Aorta (tissue), 5 donors: ENCODE measurements at places on chromosomes 4 and X.

GRCh38 chr4:84500386-84501201 lies 1.5 kb upstream of the NKX6-1 start:
- no peaks in the 10 kb centered on the region for H3K36me3 ChIP-seq
- H3K4me1 ChIP-seq = peaks cover 1% of the 10 kb centered on the region
- no peak overlapping the region for H3K27ac ChIP-seq
- peaks cover 3% of the 10 kb centered on the region for H3K27me3 ChIP-seq
- H3K4me3 ChIP-seq = no peak overlapping the region

DNA sequence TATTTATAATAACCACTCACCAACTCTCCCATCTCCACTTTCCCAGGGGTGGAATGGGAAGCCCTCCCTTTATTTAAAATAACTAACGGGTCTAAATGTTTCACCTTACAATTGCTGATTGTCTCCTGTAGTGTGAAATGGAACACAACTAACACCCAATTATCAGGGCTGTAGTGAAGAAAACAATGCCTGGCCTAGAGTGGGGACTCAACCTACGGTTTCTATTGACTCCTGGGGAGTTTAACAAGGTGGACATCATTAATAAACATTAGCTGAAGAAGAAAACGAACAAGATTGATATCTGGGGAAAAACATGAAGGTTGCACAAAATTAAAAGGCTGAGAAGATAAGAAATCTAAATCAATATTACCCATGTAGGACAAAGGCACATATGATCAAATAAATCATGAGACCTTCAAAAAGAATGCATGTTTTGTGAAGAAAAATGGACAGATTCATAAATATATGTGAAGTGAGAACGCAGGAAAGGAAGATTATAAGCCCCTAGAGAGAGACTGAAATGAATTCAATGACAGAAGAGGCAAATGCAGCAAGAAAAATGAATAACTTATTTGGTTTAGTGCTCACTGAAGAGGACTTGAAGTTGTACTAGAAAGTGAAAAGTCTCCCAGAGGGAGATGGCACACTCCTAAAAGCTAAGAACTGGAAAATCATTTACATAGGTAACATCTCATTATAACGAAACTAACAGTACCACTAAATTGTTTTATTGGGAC lies 593.0 kb upstream of the AADAT start:
- no peaks in the 10 kb centered on the region for H3K27me3 ChIP-seq
- H3K27ac ChIP-seq = no peak overlapping the region
- H3K36me3 ChIP-seq = no peaks in the 10 kb centered on the region
- H3K4me3 ChIP-seq = no peak overlapping the region

DNA sequence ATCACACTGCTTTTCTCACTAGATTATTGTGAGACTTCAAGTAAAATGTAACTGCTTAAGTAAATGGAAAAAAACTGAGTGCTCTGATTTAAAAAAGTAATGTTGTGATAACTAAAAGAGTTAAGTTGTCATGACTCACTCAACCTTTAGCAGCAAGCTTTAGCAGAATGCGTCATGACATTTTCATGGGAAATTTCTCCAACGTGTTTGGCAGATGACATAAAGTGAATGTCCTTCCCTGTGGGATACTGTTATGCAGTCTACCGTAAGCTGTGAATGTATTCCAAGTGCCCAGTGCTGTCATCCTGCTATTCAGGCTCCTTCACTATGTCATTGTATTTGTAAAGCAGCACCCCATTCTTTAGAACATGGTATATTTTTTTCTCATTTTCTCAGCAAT lies 136.2 kb downstream of the CPXCR1 start:
- H3K4me3 ChIP-seq = no peak overlapping the region
- H3K27me3 ChIP-seq = no peaks in the 10 kb centered on the region
- no peak for DNase-seq
- H3K36me3 ChIP-seq = no peaks in the 10 kb centered on the region

DNA sequence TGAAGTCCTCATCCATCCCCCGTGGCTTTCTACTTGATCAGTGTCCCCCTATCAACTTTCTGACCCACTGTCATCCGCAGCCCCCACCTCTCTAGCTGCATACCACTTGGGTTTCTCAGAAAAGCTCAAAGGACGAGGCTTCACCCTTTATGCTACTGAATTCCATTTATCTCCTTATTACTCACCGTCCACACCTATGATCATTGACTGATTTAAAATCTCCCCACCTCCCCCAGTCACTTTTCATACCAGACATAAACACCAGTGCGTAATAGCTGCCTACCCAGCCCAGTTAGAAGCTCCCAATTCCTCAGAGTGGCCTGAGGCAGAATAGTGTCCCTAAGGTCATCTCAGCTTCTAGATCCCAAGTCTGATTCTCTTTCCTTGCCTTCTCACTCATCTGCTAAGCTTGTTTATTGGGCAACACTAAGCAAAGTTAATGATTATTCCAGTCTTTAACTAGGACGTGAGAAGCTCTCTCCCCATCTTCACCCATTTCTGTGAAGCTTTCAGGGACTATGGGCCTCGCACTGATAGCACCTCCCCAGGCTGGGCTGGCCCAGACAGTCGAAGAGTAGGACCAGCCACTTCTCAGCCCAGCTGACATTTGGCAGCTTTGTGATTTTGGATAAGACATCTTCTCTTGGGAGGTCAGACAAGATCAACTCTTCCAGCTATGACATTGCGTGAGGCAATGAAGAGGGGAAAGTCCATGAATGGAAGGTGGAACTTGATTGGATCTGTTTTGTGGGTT lies 7.2 kb upstream of the DDX60L start:
- DNase-seq = no peak
- no peaks in the 10 kb centered on the region for H3K36me3 ChIP-seq
- H3K4me1 ChIP-seq = no peaks in the 10 kb centered on the region
- H3K27ac ChIP-seq = no peak overlapping the region
- no peak overlapping the region for H3K4me3 ChIP-seq

GRCh38 chr4:176217510-176217909 lies 22.1 kb upstream of the SPATA4 start:
- H3K4me3 ChIP-seq = no peak overlapping the region
- no peaks in the 10 kb centered on the region for H3K4me1 ChIP-seq
- no peak for DNase-seq
- no peaks in the 10 kb centered on the region for H3K27me3 ChIP-seq
- H3K36me3 ChIP-seq = no peaks in the 10 kb centered on the region
- no peak overlapping the region for H3K27ac ChIP-seq

GRCh38 chr4:151418385-151418784 lies 9.4 kb downstream of the FHIP1A start:
- no peak overlapping the region for H3K27ac ChIP-seq
- no peaks in the 10 kb centered on the region for H3K4me1 ChIP-seq
- H3K36me3 ChIP-seq = no peaks in the 10 kb centered on the region
- no peak overlapping the region for H3K4me3 ChIP-seq
- DNase-seq = no peak

DNA sequence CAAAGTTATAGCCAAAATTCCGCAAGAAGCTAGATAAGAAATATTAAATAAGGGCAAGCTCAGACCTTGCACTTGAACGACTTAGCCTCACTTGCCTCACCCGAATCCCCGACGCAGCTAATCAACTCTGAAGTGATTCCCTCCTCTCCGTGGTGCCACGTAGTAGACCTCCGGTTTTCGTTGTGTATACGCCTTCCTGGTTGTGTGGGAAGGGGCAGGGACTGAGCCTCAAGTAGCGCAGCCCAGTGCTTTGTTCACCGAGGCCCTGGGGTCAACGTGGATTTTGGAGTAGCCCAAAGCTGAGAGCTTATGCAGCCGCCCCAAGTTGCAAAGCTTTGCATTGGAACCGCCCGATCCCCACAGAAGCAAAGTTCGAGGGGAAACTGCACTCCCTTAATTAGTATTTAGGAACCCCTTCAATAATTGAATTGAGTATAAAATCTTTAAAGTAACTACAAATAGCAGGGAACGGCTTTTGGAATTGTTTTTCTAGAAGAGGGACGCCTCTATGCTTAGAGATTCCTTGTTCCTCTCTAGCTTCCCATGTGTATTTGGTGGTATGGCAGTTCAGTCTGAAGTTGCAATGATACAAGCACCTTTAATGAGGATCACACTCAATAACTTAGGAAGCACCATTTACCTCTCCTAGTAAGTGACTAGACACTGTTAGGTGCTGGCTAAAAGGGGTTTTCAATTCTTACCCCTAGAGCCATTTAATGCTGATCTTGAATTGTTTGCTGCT lies 55.7 kb downstream of the LINC00632 start:
- DNase-seq = peak; percentile 45
- H3K27ac ChIP-seq = no peak overlapping the region
- H3K4me3 ChIP-seq = peak overlapping the region; percentile 24
- H3K27me3 ChIP-seq = no peaks in the 10 kb centered on the region

DNA sequence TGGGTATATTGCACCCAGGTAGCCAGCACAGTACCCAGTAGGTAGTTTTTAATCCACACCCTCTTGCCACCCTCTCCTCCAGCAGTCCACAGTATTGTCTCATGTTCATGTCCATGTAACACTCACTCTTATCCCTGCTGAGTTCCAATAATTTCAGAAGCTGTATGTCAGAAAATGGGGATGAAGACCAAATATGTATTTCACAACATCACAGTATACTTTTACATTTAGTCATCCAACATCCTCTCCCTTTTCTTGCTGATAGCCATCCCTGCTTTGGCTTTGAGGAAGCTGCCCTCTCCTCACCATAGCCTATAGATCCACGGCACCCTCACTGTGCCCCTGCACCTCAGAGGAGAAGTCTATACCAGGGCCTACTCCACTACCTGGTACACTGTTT lies 126.0 kb upstream of the LDB2 start:
- no peak overlapping the region for H3K4me3 ChIP-seq
- no peak overlapping the region for H3K27ac ChIP-seq
- H3K4me1 ChIP-seq = no peaks in the 10 kb centered on the region

GRCh38 chr4:141713771-141714445 lies 77.5 kb downstream of the IL15 start:
- H3K27ac ChIP-seq = no peak overlapping the region
- H3K36me3 ChIP-seq = no peaks in the 10 kb centered on the region
- H3K4me1 ChIP-seq = peaks cover 5% of the 10 kb centered on the region
- no peak for DNase-seq
- H3K27me3 ChIP-seq = no peaks in the 10 kb centered on the region

- no peaks in the 10 kb centered on the region for H3K27me3 ChIP-seq
- no peak overlapping the region for H3K27ac ChIP-seq
- H3K4me1 ChIP-seq = no peaks in the 10 kb centered on the region
- DNase-seq = no peak
- H3K4me3 ChIP-seq = no peak overlapping the region
- H3K36me3 ChIP-seq = no peaks in the 10 kb centered on the region
These were observed 431.2 kb downstream of the KCTD8 start for GRCh38 chr4:44017422-44017739.

GRCh38 chrX:70030301-70030767 lies 19.4 kb downstream of the AWAT2 start:
- DNase-seq = no peak
- H3K4me3 ChIP-seq = no peak overlapping the region
- H3K36me3 ChIP-seq = no peaks in the 10 kb centered on the region
- H3K27me3 ChIP-seq = no peaks in the 10 kb centered on the region
- H3K27ac ChIP-seq = no peak overlapping the region

DNA sequence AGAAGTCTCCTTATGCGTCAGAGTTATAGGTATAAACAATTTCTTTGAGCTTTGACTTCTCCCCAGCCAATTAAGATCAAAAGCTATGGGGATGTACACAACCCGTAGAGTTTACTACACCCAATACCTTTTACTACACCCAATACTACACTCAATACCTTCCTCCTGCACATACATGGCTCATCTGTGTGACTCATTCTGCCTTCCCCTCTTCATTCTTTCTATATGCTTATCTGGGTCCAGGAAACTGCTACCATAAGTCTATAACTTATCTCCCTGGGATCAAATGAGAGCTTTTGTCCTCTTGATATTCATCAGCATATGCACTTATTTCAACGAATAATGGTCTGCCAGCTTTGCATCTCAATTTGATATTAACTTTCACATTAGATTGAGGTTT lies 28.2 kb downstream of the ANKRD50 start:
- DNase-seq = no peak
- H3K4me1 ChIP-seq = peaks cover under 1% of the 10 kb centered on the region
- H3K4me3 ChIP-seq = no peak overlapping the region
- H3K27me3 ChIP-seq = no peaks in the 10 kb centered on the region
- H3K36me3 ChIP-seq = no peaks in the 10 kb centered on the region
- no peak overlapping the region for H3K27ac ChIP-seq

GRCh38 chrX:112645774-112646173 lies 34.0 kb downstream of the LHFPL1 start:
- DNase-seq = no peak
- no peaks in the 10 kb centered on the region for H3K4me1 ChIP-seq
- no peaks in the 10 kb centered on the region for H3K27me3 ChIP-seq
- H3K36me3 ChIP-seq = no peaks in the 10 kb centered on the region

- no peak for DNase-seq
- H3K4me3 ChIP-seq = no peak overlapping the region
- H3K27ac ChIP-seq = no peak overlapping the region
- no peaks in the 10 kb centered on the region for H3K27me3 ChIP-seq
- H3K36me3 ChIP-seq = no peaks in the 10 kb centered on the region
These were observed 207.4 kb downstream of the TMA16 start for GRCh38 chr4:163701916-163702315.

GRCh38 chr4:139973616-139974015 lies 180.4 kb downstream of the MAML3 start:
- no peaks in the 10 kb centered on the region for H3K36me3 ChIP-seq
- DNase-seq = no peak
- H3K4me3 ChIP-seq = no peak overlapping the region
- H3K4me1 ChIP-seq = peaks cover 16% of the 10 kb centered on the region
- H3K27ac ChIP-seq = peak overlapping the region; percentile 51

- no peaks in the 10 kb centered on the region for H3K27me3 ChIP-seq
- DNase-seq = no peak
- H3K4me3 ChIP-seq = no peak overlapping the region
- H3K36me3 ChIP-seq = no peaks in the 10 kb centered on the region
- H3K27ac ChIP-seq = no peak overlapping the region
These were observed 70.1 kb upstream of the LSM6 start for GRCh38 chr4:146105464-146105863.

GRCh38 chrX:148582353-148582752 lies 81.9 kb downstream of the AFF2 start:
- DNase-seq = no peak
- no peak overlapping the region for H3K27ac ChIP-seq
- H3K4me1 ChIP-seq = no peaks in the 10 kb centered on the region
- no peaks in the 10 kb centered on the region for H3K36me3 ChIP-seq
- no peaks in the 10 kb centered on the region for H3K27me3 ChIP-seq

- H3K36me3 ChIP-seq = no peaks in the 10 kb centered on the region
- H3K4me1 ChIP-seq = no peaks in the 10 kb centered on the region
- no peak overlapping the region for H3K4me3 ChIP-seq
- no peak overlapping the region for H3K27ac ChIP-seq
- no peaks in the 10 kb centered on the region for H3K27me3 ChIP-seq
These were observed 69.6 kb upstream of the RASGEF1B start for GRCh38 chr4:81541161-81541945.
